Heart right ventricle (tissue), 16 donors: ENCODE measurements at places on chromosomes 4 and X.

DNA sequence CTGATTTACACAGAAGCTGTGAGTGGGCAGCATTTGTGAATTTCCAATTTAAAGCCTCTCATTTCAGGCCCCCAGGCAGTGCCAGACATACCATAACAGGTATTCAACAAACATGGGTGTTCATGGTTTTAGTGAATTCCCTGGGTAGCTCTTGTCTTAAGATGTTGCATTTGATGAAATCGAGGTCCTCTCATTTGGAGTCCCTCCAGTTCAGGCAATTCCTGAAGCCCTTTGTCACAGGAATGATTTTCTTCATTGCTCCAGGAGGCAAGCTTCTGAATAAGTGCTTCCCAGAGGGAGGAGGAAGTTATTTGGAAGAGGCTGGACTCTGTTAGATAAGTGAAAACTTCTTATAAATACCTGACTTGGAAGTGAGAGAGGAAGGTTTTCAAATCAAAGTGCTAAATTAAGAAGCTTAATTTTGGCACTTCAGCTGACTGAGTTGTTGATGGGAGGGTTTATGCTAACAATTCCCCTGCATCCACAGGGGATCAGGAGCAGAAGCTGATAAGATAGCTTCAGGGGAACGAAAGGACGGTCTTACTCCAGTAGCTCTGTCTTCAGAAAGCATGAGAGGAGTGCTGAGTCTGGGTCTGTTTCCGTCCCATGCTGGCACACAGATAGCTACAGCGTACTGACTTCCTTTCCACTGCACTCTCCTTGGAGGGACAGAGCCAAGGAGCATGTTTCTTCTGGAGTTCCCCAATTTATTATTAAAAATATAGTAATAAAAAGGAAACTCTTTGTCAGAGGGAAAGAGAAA is 543.1 kb downstream of the GBA3 start:
- no peak for DNase-seq

- DNase-seq, result peak; percentile 18
Observed at GRCh38 chr4:141077611-141078225, 55.6 kb downstream of the RNF150 start.

- DNase-seq, result no peak
Observed at GRCh38 chr4:138555108-138555507, 313.0 kb upstream of the SLC7A11 start.

- DNase-seq, result no peak
Observed at GRCh38 chr4:8915201-8916200, 43.9 kb upstream of the HMX1 start.

- DNase-seq, result no peak
Observed at GRCh38 chr4:152360045-152360410, 175.9 kb downstream of the FBXW7 start.
